ENCODE measurements at places on chromosomes 11 and 22.

DNA sequence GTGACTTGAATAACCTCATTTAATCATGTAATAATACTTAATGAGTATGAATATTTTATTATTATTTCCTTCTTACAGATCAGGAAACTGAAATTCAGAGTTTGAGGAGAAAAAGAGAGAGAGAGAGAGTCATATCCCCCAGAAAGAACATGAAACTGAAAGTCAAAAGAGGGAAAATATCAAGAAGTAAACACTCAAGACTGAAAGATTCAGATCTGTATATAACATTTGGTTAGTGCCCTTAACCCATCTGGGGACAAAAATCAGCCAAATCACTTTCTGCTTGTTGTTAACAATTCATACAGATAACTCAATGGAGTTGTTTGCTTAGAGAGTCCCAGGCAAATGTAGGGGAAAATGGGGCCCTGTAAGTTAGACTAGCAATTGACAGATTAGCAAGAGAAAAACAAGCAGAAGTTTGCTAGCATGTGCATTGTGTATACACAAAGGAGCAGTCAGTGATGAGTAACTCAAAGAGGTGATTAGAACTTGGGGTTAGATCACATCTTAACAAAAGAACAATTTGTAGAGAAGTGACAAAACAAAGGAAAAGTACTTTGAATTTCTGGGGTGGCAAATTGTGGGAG, 25.9 kb upstream of the MMP13 start:
- no peak for DNase-seq

DNA sequence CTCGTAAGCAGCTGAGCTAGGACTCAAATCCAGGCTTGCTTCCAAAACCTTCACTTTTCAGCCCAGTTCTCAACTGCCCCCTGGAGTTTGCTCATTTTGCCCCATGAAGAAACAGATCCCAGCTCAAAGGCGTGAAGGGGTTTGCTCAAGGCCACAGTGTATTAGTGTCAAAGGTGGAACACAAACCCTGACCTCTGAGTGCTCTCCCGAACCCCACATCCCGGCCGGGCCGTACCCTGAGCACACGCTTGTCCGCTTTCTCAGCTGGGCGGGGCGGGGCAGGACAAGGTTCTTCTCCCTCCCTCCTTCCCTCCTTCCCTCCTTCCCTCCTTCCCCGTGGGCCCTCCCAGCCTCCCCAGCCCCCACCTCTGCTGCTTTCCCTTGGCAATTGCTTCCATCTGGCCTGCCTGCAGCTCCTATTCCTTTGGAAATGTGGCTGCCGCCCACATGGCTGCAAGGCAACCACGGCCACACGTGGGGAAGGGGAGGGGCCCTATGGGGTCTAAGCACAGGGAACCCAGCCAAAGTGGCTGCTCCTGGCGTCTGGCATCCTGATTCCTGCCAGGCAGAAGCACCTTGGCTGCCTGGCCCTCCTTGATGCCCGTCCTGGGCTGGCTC, 4.1 kb downstream of the ST3GAL4 start:
- no peak for DNase-seq

DNA sequence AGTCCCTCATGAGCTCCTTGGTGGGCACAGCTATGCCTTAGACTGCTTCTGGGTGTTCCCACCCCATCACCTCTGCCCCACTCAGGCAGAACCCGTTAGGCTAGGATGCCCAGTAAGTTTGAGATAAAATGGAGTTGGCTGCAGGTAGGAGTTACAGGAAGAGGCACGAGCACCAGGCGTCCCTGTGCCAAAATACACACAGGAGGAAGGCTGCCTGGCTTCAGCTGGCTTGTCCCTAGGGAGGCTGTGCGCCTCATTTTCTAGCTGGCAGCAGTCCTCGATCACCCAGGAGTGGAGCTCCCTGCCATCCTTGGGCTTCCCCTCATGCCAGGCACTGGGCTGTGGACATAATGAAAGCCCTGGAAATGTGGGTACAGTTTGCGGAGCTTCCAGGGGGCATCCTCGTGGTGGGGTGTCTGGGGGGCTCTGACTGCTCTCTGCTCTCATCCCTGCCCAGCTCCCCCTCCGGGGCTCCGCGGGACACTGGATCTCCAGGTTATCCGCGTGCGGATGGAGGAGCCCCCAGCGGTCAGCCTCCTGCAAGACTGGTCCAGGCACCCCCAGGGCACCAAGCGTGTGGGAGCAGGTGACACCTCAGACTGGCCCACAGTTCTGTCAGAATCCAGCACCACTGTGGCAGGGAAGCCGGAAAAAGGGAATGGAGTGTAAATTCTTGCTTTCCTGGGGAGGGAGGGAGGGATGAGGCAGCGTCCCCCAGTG, 12.3 kb upstream of the MARK2 start:
- no peak for DNase-seq

GRCh38 chr22:49113758-49114157, 713.9 kb downstream of the BRD1 start:
- no peak for DNase-seq

- DNase-seq = no peak
Measured at GRCh38 chr11:111066846-111067245, 178.7 kb upstream of the POU2AF2 start.
